ENCODE measurements at places on chromosomes 5 and 9.

- no peak for DNase-seq
Measured at GRCh38 chr5:11182441-11183080, 421.5 kb upstream of the DAP start.

DNA sequence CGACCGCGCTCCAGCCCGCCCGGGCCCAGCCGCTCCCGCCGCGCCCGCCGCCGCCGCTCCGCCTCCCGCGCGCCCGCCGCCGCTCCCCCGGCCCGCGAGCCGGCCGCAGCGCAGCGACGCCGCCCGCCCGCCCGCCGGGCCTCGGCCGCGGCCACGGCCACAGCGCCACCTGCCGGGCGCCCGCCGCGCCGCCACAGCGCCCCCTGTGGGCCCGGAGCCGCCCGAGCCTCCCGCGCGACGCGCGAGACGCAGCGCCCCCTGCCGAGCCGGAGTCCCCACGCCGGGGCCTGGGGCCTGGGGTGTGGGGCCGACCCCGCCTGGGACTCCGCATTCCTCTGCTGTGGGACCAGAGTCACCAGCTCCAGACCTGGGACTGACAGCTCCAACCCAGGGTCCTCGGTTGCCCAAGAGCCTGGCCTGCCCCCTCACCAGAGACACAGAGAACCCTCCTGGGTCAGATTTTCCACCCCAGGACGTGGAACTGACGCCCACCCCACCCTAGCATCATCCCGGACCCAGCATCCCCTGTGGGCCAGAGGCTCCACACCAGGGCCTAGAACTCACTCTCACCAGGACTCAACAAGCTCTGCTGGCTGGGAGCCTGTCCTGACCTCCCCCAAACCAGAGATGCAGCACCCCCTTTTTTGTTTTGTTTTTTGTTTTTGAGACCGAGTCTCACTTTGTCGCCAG, at the start of gene RAPGEF1:
Gene RAPGEF1, minus strand, starts transcription at position 118 of the 690 bp plus-strand sequence. CDS start 246 bp downstream, outside the sequence.
- peak; percentile 69 for DNase-seq

- no peak for DNase-seq
Measured at GRCh38 chr9:76835571-76836283, 70.2 kb downstream of the PRUNE2 start.

GRCh38 chr9:133855802-133856521, 117.8 kb upstream of the SARDH start:
- DNase-seq = no peak

DNA sequence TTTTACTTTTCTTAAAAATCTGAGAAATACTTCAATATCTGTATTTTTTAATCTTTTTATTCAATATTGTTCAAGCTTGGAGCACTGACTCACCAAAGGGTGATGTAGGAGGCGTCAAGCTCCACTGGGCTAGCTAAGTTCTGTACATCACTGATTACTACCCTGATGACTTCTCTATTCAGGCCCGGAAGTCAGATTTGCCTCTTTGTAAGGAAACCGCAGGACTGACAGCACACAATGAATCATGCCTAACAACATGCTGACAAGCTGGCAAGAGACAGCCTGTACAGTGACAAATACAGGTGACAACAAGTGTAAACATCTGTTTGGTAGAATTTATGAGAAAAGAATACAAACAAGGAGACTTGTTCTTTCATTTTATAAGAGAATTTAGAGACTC, 627.9 kb upstream of the RORB start:
- DNase-seq = peak; percentile 7

- DNase-seq = no peak
Measured at GRCh38 chr5:76225336-76225735, 142.2 kb downstream of the SV2C start.

- DNase-seq = no peak
Measured at GRCh38 chr5:71924325-71924724, 182.9 kb upstream of the MAP1B start.

DNA sequence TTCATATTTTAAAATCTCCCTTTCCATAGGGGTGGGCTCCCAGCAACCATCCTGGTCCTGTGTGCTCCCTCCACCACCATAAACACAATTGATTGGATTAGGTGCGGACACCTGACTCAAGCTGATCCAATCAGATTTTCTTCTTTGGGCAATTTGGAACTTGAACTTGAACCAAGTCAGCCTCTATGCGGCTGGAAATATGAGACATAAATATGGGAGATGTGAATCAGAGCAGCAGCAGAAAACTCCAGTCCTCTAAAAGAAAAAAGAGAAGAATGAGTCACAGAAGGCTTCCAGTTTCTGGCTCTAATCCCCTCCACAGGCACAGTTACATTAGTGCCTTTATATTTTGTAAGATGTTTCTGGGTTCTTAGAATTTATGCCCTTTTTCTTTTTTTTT, 306.6 kb downstream of the MLLT3 start:
- no peak for DNase-seq

DNA sequence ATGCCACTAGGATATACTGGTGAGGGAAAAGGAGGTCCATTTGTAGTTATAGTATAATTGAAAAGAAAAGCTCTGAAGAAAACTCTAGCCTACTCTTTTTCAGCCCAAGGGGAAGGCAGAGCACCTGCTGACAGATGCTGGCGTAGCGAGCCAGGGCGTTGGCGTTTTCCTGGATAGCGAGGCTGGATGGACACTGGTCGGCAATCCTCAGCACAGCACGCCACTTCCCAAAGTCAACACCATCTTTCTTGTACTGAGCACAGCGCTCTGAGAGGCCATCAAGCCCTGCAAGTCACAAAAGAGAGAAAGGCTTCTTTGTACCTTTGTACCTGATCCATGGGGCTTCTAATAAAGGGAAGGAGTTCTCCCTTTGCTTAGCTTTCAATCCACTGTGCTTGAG, 8.2 kb downstream of the ALDOB start:
- DNase-seq = no peak

- peak; percentile 36 for DNase-seq
Measured at GRCh38 chr5:52786949-52787599, 642 bp upstream of the ITGA1 start.

DNA sequence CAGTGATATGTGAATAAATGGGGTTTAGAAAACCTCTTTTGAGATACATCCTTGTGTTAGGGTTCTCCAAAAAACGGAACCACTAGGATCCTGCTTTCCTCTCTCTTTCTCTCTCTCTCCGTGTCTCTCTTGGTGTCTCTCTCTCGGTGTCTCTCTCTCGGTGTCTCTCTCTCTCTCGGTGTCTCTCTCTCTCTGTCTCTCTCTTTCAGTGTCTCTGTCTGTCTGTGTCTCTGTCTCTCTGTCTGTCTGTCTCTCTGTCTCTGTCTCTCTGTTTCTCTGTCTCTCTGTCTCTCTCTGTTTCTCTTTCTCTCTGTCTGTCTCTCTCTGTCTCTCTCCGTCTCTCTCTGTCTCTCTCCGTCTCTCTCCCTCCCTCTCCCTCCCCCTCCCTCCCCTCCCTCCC, 7.8 kb upstream of the TEX48 start:
- DNase-seq = no peak

DNA sequence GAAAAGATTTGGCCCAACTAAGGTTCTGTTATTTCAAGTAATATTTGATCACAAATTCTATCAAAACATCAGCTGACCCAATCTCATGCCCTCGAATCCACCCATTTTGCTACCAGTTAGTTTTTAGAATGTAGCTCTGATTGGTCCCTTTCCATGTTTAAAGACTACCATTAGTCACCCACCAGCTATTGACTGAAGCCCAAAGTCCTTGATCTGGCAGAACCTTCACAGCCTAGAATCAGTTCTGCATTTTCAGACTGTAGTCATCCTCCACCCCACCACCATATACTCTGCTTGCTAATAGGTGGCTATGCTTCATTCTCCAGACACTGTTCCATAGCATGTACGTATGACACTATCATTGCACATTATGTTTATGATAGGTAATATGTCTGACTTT, 182.2 kb upstream of the TARS1 start:
- DNase-seq = no peak

DNA sequence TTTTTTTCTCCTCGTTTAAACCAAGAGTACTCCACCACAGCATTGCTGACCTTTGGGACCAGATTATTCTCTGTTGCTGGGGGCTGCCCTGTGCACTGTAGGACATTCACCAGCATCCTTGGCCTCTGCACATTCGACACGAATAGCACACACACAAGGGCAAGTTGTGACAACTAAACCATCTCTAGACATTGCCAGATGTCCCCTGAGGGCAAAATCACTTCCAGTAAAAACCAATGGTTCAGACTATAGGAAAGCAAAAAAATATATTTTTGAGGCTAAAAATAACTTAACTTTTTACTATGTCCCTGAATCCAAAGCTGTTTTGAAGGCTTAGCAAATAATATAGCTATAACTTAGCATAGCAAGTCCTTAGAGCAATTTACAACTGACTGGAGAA, 65.9 kb downstream of the SEMA5A start:
- no peak for DNase-seq

DNA sequence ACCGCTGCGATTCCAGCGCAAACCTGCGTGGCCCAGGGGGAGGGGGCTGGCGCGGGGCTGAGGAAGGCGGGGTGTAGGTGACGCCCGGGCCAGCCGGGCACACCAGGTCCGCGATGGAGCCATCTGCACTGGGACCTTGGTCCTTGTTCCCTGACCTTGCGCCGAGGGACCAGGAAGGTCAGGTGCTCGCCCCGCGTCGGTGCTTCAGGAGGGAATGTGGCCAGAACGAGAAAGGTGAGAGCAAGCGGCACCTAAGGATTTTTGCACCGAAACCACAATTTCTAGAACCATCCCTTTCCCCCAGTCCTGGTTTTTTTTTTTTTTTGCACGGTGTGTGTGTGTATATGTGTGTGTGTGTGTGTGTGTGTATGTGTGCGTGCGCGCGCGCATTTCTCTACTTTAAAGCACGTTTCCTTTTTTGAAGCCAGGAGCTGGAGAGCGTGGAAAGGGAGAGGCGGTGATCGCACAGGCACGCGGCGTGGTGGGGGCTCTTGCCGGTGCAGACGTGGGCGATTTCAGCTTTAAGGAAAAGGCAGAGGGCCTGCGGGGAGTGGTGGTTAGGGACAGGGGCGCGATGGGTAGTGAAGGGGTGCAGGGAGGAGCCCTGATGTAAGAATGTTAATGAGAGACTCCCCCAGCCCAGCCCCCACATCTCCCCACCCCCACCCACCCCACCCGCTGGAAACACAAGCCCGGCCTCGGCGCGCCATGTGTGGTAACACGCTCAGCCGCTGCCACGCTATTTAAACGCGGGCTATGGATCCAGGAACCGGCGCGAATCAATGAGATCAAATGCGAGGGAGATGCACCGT, at the start of gene NPR3:
Gene NPR3, plus strand, starts transcription at position 772 of the 812 bp plus-strand sequence. CDS start 456 bp downstream, outside the sequence.
- no peak for DNase-seq

GRCh38 chr9:127493592-127494303, 42.4 kb downstream of the LRSAM1 start:
- DNase-seq = no peak

GRCh38 chr5:125228363-125229070, 482.1 kb upstream of the ZNF608 start:
- DNase-seq = no peak

DNA sequence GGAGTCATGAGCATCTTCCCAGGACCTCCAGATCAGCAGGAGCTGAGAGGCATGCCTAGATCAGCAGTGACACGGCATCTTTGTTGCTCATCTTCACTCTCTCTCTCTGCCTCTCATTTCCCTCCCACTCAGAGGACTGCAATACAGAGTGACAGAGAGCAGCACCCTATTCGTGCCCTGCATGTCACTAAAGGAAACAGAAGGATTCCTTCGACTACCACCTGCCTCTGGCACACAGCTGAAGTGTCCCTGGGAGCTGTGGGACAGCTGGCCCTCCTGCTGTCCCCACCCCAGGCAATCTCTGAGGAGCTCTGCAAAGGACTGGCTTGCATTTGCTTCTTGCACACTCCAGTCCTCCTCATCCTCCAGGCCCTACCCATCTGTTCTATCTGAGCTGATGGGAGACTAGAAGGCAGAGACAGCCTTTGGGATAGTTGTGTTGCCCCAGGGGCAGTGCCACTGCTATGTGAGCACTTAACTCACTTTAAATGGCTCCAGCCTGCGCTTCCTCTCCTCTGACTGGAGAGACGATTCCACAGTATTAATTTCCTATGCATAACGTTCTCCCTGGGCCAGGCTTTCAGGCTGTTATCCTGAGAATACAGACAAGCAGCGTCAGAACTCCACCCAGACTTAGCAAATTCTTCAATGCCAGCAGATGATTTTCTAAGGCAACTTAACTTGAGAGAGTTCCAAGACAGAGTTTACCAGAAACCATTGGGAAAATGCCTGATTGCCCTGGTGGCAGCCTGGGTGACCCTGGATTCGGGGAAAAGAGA, 167.6 kb upstream of the MAP1B start:
- DNase-seq = no peak

GRCh38 chr9:37407468-37407867, 15.0 kb upstream of the GRHPR start:
- no peak for DNase-seq

DNA sequence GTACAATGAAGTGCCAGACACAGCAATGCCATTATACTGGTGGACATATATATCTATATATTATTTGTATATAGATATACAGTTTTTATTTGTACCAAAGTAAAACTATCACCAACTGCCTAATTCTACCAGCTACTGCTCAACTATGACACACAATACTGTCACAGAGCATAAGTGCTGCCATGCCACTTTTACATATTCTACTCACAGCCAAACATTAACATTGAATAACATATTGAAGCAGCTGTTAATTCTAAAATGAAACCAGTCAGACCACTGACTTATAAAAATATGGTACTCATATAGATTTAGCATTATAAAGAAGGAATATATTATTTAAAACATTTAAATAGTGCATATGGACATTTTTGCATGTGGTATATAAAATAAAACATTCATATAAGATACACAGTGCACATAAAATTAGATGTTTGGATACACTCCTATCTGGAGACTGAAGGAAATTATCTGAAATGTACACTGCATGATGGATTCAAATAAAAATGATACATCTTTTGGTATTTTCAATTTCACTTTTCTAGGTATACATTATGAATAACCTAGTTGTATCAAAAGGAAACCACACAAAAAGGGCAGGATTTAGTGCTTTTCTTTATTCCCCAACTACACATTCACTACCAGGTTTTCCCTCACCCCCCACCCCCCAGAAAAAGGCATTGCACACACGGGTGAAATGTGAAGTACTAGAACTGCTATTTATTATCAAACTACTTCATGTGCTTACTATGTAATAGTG, 48.9 kb downstream of the PKD2L2 start:
- DNase-seq = no peak

GRCh38 chr5:134252671-134253070, 26.8 kb upstream of the PPP2CA start:
- no peak for DNase-seq

- no peak for DNase-seq
Measured at GRCh38 chr5:50302815-50303490, 138.1 kb downstream of the EMB start.
